ENCODE measurements at places on chromosomes 6 and 20.

DNA sequence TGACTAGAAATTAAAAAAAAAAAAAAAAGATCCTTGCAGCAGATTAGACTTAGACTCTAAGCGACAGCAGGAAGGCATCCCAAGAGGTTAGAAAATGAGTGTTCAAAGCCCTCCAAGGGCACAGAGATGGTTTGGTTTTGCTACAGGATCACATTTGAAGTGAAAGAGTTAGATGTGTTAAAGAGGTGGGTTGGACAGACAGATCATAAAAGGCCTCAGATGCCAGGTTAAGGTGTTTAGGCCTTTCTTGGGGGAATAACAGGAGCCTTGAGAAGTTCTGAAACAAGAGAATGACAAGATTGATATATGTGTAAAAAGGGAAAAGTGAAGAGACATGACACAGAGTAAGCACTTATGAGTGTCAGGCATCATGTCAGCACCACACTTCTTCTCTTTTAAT is 107.5 kb downstream of the FYN start:
- no peak overlapping the region for H3K27ac ChIP-seq
- peaks cover 10% of the 10 kb centered on the region for H3K4me1 ChIP-seq

DNA sequence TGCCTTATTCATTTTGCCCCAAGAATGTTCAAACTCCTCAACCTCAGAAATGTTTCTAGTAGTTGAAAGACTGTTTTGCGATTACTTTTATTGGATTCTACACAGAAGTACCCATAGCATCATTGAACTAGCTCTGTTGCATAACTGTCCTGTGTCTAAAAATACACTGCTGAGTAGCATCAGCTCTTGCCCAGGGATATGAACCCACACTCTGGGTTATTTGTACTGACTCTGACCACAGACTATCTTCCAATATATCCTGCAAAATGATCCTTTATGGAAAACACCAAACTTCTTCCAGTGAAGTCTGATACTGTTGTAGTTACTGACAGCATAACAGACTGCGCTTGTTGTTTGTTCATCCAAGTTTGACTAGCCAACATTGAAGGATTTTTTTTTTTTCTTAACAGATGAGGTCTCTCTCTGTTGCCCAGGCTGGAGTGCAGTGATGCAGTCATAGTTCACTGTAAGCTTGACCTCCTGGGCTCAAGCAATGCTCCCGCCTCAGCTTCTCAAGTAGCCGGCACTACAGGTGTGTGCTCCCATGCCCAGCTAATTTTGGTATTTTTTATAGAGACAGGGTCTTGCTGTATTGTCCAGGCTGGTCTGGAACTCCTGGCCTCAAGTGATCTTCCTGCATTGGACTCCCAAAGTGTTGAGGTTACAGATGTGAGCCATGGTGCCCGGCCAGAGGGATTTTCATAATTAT is 49.9 kb downstream of the TULP4 start:
- H3K27me3 ChIP-seq, result no peaks in the 10 kb centered on the region
- no peak for DNase-seq
- no peaks in the 10 kb centered on the region for H3K36me3 ChIP-seq
- no peaks in the 10 kb centered on the region for H3K4me1 ChIP-seq
- no peak overlapping the region for H3K4me3 ChIP-seq
- H3K27ac ChIP-seq, result no peak overlapping the region

GRCh38 chr20:5745416-5746030 is 4.7 kb upstream of the SHLD1 start:
- H3K4me1 ChIP-seq, result no peaks in the 10 kb centered on the region
- no peak overlapping the region for H3K27ac ChIP-seq
- H3K36me3 ChIP-seq, result no peaks in the 10 kb centered on the region
- H3K27me3 ChIP-seq, result no peaks in the 10 kb centered on the region
- no peak for DNase-seq

DNA sequence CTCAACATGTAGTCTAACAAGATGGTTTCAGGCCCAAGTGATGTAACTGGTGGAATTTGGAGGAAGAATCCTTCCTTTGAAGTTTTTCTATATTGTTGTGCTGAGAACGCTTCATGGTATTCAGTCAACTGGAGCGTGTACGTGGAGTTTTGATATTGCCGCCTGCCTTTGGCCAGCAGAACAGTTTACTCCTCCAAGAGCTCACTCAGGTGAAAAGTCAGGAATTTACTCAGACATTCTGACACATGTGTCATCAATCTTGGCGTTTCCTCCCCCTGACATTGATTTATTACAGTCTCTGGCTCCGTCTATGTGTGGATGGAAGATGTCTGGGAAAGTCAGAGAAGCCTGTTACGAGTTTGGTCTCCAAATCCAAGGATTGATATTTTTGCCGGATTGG is 19.0 kb upstream of the TGM2 start:
- DNase-seq, result no peak
- no peak overlapping the region for H3K4me3 ChIP-seq
- H3K27ac ChIP-seq, result no peak overlapping the region
- H3K27me3 ChIP-seq, result no peaks in the 10 kb centered on the region

- no peak overlapping the region for H3K4me3 ChIP-seq
- H3K36me3 ChIP-seq, result no peaks in the 10 kb centered on the region
Measured at GRCh38 chr20:10436053-10436699, 1.1 kb downstream of the SLX4IP start.

- DNase-seq, result no peak
- no peak overlapping the region for H3K4me3 ChIP-seq
- H3K36me3 ChIP-seq, result no peaks in the 10 kb centered on the region
- H3K27ac ChIP-seq, result no peak overlapping the region
- H3K4me1 ChIP-seq, result peaks cover 6% of the 10 kb centered on the region
Measured at GRCh38 chr20:57237585-57237953, 28.9 kb downstream of the BMP7 start.

Measured in H1 (cell line).